ENCODE measurements at places on chromosomes 11 and 22.

DNA sequence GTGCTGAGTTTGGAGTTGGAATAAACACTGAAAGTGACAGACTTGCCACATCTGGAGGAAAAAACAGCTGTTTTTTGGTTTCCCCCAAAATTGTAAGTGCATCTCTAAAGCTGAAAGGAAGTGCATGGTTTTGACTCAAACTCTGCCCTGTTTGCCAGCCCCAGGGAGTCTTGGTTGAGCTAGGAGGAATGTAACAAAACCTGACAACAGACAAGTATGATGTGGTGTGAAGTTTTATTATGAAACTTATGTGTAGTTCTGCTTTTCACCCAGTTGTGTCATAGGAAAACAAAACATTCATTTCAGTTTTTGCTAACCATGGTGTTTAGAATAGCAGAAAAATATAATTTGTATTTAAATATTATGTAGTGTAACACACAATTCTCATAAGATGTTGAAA, 31.7 kb upstream of the PDE3B start:
- DNase-seq: no peak

DNA sequence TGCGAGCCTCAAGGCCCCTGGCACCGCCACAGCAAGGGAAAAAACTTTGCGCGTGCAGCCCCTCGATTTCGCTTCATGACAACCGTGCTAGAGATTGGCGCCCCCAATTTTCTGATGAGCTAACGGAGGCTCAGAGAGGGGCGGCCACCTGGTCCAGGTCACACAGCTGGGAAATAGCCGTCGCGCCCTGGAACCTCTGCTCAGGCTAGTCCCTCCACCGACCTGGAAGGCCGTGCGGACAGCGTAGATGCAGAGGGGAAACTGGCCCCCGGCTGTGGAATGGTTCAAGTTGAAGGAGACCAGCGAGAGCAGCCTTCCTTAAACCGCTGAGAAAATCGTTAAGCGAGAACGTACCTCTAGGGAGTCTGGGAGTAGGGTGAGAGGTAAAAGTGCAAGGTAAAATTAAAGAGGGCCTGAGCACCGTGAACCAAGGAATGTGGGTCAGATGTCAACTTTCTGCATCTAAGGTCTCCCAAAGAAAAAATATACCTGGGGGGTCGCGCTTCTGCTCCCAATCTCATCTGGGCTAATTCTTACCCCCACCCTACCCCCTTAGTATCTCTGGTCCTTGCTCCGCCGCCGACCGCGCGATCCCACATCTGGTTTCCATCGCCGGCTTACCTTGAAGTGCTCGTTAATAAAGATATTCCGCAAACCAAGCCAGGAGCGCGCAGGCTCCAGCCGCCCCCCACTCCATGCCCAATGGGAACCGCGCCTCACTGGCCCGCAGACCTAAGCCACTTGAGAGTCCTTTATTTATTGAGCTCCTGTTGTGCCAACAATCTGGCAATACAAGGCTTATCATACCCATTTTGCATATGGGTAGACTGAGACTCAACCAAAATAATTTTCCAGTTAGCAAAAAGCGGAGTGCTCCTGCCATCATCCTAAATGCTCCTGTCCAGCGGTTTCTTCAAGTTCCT, 1.7 kb upstream of the ALX4 start:
- no peak for DNase-seq

GRCh38 chr22:48037618-48038017, 1275.2 kb downstream of the TBC1D22A start:
- no peak for DNase-seq

GRCh38 chr22:27727673-27728451, 73.7 kb downstream of the MN1 start:
- no peak for DNase-seq

GRCh38 chr11:36130401-36130800, 158.8 kb downstream of the COMMD9 start:
- DNase-seq: no peak

Measured in GM12892 (cell line).